ENCODE measurements at places on chromosomes 12 and 14.

DNA sequence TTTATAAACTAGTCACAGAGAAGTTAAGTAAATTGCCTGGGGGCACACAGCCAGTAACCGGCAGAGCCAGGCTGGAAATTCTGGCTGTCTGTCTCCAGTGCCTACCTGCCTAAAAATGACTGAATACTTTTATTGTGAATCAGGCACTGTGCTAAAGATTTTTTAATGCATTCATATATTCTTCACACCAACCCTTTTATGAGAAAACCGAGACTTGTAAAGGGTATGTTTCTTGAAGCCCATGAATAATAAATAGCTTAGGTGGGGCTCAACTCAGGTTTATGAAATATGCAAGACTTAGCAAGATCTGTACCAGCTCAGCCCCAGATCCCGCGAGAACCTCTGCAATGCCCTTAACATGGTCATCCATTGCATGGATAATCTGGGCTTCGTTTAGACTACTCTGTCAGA lies 60.8 kb downstream of the TMCC3 start:
- no peak for DNase-seq

DNA sequence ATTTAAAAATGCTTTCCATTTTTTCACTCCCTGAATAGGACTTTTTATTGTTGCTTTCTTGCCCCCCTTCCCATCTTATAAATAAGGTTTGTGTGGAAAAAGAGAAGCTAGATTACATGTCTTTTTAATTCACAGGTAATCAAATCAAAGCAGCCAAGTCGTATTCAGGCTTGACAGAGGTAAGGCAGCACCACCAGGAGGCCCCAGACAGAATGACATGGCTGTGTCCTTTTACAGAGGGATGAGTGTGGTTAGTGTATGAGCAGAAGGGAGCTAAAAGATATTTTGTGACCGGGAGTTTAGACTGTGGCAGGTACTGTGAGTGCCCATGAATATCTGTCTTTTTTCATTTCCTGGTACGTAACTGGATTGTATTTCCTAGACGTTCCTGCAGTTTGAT lies 596.1 kb downstream of the ETNK1 start:
- no peak for DNase-seq

DNA sequence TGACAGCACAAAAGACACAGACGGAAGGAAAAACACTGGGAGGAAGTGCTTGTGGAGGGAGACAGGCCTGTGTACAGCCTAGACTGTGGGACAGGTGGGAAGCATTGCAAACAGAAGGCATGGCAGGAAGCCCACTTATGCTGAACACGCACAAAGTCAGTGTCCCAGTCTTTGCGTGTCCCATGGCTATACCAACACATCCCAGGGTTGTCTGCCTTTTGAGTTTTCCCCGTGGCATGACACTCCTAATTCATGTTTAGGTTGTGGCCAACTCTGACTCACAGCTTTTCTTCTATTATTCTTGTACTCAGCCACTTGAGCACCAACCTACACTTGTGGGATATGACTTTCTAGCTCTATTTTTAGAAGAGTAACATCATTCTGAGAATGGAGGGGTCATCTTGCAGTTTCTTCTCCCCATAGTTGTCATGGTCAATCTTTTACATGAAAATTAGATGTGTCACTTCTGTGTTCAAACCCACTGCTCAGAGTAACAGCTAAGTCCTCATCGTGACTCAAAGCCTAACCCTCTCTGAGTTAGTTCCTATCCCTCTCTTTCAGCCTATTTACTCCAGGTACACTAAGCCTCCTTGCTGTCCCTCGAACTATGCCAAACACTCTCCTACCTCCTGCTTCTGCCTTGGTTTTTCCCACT lies 27.5 kb upstream of the JPH4 start:
- DNase-seq = no peak

DNA sequence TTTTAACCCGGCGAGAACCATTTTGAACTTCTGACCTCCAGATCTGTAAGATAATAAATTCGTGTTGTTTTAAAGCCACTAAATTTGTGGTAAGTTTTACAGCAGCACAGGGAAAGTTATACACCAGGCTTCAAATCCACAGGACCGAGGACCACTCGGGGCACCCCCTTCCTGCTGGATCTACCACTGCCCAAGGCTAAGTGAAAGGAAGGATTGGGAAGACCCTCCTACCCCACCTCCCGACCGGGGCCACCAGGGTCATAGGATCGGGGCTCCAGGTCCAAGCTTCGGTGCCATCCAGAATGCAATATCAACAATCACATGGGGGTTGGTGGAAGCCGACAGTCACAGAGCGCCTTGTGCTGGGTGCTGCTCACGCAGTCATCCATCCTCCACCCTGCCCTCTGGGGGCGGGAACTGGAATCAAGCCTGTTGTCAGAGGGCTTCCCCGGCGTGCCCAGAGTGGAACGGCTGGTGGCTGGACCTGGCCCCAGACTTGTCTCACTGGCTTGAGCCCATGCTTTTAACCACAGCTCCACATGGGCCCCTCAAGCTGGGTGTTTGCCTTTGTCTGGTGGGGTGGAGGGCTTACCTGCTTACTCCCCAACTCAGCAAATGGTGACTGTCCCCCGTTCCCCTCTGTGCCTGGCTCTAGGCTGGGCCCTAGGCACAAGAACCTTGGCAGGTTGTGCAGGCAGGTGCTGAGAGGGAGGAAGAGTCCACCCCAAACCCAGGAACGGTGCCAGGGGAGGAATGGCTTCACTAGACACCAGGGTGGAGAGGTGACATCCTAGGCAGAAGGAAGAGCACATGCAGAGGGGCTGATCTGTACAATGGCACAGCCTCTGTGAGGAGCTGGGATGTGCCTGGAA lies 180.3 kb upstream of the RTL1 start:
- DNase-seq = no peak

DNA sequence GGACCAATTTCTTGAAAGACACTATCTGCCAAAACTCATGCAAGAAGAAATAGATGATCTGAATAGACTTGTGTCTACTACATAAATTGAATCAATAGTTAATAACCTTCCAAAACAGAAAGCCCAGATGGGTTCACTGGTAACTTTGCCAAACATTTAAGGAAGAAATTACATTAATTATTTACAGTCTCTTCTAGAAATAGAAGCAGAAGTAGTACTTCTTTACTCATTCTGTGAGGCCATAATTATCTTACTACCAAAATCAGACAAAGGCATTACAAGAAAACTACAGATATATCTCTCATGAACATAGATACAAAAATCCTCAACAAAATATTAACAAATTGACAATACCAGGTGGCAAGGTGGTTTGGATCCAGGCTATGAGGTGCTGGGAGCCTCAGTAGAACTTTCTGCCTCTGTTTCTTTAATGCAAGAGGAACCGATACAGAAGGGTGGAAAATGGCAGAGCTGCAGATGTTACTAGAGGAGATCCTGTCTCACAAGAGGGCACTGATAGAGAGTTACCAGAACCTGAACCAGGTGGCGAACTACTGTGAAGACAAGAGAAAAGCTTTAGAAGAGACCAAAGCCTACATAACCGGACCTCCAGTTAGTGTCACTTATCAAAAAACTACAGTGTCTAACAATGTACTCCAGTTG lies 33.7 kb upstream of the KTN1 start:
- no peak for DNase-seq

DNA sequence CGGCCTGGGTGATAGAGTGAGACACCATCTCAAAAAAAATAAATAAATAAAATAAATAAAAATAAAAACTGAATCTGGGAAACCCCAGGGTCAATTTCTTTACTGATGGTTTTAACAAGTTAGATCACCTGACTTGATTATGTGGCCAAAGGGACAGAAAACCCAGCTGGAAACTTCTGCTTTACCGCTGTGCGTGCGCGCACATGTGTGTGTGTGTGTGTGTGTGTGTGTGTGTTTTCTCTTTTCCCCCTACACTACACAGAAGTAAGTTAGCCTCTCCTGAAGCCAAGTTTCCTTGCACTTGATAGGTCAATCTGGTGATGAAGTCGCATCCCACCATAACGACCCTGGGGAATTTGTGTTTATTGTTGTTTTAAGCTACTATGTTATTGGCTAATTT lies 105.3 kb upstream of the AMN1 start:
- no peak for DNase-seq

DNA sequence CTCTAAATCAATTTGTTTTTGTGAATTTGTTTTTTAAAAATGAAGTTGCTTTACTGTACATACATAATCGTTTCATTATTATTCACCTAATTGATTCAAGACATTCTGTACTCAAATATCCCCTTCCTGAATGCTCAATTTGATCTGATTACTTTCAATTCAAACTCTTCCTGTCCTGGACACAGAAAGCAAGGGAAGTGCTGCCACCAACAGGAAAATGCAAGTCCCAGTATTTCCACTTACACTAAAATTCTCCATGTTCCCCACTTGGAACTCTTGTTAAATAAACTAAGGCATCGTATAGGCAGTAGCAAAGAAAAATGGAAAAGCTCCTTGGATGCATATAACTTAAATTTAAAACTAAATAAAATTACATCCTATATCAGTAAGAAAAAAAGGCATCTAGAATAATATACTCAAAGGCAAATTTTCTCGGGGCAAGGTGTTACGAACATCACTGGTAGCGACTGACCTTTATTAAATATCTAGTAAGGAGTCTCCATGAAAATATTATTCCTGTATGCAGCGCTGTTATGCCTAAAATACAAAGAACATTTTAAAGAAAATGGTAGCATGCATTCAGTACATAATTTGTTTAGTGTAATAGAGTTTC lies 72.0 kb upstream of the DBX2 start:
- DNase-seq = no peak

GRCh38 chr12:12097891-12098690 lies 27.4 kb downstream of the BCL2L14 start:
- DNase-seq = no peak

- no peak for DNase-seq
These were observed 41.0 kb downstream of the BDKRB1 start for GRCh38 chr14:96297000-96297399.

DNA sequence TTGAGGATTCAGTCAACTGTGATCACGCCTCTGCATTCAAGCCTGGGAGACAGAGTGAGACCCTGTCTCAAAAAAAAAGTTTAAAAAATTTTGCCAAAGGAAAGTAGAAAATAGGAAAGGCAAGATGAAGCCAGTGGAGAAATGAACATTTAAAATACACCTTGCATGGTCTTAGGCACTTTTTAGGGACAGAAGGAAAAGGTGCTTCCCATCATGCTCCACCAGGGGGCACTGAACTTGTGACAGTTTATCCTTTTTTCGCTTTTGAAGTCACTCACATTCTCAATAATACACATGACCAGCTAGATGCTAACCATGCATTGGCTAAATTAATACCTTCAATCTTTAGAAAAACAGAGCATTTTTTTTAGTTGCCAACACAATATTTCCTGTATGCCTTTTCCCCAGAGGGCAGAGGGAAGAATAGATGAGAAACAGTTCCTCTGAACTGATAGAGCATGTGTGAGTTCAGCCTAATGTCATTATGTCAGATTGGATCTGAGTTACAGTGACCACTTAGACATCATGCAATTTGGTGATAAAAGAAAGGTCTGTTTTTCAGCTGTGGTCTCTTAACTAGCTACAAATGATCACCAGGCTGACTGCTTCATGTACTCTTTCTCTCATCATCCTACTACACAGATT lies 221.8 kb upstream of the SSTR1 start:
- DNase-seq = peak; percentile 7

DNA sequence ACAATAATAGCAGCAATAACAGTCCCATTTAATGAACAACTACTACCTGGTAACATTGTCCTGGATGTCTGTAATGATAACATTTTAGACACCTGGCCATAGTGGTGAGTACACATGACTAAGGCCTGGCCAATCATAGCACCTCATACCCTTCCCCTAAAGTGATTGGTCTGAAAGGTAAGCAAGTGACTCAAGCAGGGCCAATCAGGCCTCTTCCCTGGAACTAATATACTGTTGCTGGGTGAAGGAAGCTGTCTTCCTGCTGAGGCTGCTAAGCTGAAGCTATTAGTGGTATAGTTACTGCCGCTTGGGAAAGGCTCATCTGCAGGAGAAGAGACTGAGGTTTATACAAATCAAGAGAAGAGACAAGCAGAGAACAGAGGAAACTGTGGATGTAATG lies 18.7 kb upstream of the NOS1 start:
- no peak for DNase-seq

DNA sequence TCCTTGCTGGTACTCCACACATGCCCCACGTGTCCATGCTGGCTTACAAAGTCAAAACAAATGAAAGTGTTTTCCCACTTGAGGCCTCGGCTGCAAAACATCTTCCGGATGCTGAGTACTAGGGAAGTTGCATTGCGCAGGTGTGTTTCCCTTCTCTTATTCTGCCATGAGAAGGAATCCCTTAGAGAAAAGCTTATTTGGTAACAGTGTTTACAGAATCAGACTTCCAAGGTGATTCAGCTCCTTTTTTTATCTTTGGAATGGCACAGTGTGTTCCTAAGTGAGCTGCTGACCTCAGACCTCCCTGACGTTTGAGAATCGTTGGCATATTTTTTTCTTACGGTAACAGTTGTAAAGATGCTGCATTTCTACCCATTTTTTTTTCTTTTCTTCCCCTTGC lies 211.3 kb downstream of the ESR2 start:
- DNase-seq = no peak

GRCh38 chr14:68766299-68767247 lies 26.3 kb downstream of the ZFP36L1 start:
- DNase-seq = no peak

DNA sequence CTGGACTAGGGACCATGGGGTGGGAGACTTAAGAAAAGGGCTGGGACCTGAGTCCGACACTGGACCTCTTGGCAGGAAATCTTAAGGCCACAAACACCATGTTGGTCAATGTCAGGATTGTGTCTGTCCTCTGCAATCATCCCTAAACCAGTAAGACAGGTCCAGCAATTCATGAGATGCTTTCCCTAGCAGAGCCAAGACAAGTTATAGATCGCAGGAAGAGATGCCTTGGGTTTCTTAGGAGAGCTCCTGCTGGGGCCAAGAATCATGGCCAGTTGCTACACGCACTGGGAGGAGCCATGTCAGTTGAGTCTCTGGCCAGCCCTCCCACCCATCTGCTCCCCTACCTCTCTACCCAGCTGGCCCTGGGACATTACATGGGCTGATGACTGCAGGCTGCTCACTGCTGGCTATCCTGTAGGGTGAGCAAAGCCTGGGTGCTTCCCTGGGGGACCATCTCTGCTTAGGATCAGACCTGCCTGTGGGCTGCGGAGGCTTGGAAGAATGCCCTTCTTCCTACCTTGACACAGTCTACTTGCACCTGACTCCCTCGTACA lies 14.2 kb downstream of the PLEKHH1 start:
- no peak for DNase-seq

- no peak for DNase-seq
These were observed 12.0 kb upstream of the PCNX4 start for GRCh38 chr14:60079723-60080122.

DNA sequence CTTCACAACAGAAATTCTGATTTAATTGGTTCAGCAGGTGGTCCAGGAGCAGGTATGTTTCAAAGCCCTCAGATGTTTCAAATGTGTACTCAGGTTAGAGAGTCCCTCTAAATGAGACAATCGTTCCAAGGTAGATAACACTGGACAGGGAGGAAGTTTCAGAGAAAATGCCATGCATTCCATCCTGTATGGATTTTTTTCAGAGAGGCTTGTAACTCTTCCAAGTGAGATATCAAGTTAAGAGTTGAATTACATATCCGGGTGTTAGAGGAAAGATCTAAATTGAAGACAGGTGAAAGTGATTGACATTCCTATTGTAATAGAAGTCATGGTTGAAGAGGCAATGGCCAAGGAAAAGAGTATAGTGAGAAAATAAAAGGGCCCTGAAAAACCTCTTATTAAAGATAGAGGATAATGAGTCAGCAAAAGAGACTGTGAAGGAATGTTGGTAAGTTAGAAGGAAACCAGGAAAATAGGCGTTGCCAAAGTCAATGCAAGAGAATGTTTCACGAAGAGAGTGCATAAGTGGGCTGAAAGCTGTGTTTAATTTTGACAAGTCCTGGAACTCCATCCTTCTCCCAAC lies 105.8 kb downstream of the BMP4 start:
- DNase-seq = no peak

All from stimulated activated CD4-positive, alpha-beta T cell treated with anti-CD3 and anti-CD28 coated beads, Interleukin-15, amount 100 ng/mL, for 48 hours (primary cell).